Activated B cell treated with CpG ODN at 0.5 μM for 24 hours (primary cell): ENCODE measurements at places on chromosomes 12 and 14.

DNA sequence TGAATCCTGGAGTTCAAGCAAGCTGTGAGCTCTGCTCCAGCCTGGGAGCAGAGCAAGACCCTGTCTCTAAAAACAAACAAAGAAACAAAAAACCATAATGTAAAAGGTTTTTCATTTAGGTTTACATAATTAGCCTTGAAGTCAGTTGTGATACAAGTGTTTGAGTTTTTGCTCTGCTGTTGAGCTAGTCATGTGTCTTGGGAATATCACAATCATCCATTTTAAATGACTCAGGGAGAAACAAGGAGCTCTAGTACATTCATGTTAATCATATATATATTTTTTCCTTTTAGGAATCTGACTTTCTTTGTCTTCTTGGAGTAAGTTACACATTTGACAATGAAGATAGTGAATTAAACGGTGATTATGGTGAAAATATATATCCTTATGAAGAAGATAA lies 12.9 kb downstream of the MIA2 start:
- H3K27ac ChIP-seq = no peak overlapping the region
- H3K27me3 ChIP-seq = peaks cover 18% of the 10 kb centered on the region
- H3K36me3 ChIP-seq = no peaks in the 10 kb centered on the region
- no peaks in the 10 kb centered on the region for H3K4me1 ChIP-seq
- H3K4me3 ChIP-seq = no peak overlapping the region

GRCh38 chr14:58048219-58048618 lies 103.8 kb downstream of the ARMH4 start:
- H3K4me1 ChIP-seq = no peaks in the 10 kb centered on the region
- H3K36me3 ChIP-seq = no peaks in the 10 kb centered on the region
- H3K27ac ChIP-seq = no peak overlapping the region
- no peak for DNase-seq
- H3K4me3 ChIP-seq = no peak overlapping the region

- no peak overlapping the region for H3K27ac ChIP-seq
- H3K4me3 ChIP-seq = no peak overlapping the region
- no peaks in the 10 kb centered on the region for H3K36me3 ChIP-seq
Observed at GRCh38 chr14:97878727-97879126, 1081.5 kb downstream of the VRK1 start.

DNA sequence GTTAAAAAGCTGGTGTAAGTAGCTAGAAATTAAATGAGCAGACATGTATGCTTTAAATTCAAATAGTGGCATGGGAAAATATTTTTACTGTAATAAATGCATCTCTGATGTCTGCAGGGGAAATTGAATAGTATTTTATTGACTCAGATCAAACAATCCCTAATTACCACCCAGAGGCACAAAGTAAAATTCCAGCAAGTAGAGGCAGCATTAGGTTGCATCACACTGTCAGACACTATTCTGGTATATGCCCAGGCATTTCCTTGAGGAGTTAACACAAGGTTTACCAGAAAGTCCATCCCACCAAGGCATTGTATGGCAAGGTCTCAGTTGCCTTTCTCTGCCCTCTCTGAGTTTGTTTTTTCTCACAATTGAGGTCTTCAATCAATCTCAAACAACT lies 201.6 kb upstream of the KITLG start:
- H3K36me3 ChIP-seq = no peaks in the 10 kb centered on the region
- no peak overlapping the region for H3K4me3 ChIP-seq
- no peak for DNase-seq

DNA sequence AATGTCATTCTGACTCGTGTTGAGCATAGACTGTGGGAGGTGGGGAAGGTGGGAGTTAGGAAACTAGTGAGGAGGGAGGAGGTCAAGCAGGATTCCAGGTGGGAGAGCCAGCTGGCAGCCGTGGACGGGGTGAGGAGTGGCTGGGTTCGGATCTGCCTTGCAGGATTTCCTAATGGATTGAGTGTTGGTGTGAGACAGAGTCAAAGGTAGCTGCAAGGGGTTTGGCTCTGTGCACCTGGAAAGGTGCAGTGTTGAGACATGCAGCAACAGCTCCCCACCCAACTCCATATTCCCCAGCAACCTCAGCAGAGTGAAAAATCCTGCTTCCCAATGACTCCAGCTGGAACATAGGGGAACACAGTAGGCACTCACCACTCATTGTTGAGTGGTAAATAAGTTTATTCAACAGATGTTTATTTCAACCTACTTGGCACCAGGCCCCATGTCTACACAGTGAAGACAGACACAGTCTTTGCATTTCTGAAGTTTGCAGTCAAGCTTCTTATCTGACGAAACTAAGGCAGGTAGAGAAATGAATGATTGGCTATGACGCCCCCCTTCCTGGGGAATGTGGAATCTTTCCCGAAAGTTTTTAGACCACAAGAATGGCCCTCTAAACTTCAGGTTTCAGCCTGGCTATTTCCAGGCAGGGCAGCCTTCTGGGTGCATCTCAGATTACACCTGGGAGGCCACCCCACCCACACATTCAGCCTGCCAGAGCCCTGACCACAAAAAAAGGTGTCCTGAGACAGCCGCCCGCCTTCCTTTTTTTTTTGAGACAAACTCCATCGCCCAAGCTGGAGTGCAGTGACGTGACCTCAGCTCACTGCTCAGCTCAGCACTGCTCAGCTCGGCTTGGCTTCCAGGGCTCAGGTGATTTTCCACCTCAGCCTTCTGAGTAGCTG lies 37.9 kb upstream of the PLEKHG6 start:
- no peaks in the 10 kb centered on the region for H3K36me3 ChIP-seq
- H3K27me3 ChIP-seq = peaks cover 26% of the 10 kb centered on the region
- H3K4me1 ChIP-seq = no peaks in the 10 kb centered on the region
